Natural killer cell (primary cell): ENCODE measurements at places on chromosomes 1 and 21.

DNA sequence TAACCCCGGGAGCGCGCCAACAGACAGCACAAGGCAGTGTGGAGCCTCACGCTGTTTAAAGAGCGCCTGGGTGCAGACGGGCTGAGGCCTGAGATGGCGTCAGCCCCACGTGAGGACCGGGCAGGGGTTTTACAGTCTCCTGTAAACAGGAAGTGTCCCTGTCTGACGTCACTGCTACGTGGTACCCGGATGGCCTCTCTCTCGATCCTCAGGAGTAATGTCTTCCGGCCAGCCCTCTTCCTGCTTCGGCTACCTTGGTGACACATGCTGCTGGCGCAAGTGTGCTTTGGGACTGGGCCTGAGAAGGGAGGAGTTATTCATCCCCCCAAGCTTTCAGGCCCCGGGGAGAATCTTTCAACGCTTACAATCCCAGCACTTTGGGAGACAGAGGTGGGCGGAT lies 41.2 kb downstream of the CNST start:
- no peaks in the 10 kb centered on the region for H3K36me3 ChIP-seq
- H3K4me3 ChIP-seq, result no peak overlapping the region
- H3K4me1 ChIP-seq, result peaks cover 12% of the 10 kb centered on the region
- H3K27me3 ChIP-seq, result no peaks in the 10 kb centered on the region
- no peak overlapping the region for H3K27ac ChIP-seq

GRCh38 chr1:149962039-149962647 lies 25.5 kb upstream of the MTMR11 start:
- no peak overlapping the region for H3K4me3 ChIP-seq
- DNase-seq, result no peak
- no peaks in the 10 kb centered on the region for H3K4me1 ChIP-seq
- peaks cover 32% of the 10 kb centered on the region for H3K36me3 ChIP-seq

DNA sequence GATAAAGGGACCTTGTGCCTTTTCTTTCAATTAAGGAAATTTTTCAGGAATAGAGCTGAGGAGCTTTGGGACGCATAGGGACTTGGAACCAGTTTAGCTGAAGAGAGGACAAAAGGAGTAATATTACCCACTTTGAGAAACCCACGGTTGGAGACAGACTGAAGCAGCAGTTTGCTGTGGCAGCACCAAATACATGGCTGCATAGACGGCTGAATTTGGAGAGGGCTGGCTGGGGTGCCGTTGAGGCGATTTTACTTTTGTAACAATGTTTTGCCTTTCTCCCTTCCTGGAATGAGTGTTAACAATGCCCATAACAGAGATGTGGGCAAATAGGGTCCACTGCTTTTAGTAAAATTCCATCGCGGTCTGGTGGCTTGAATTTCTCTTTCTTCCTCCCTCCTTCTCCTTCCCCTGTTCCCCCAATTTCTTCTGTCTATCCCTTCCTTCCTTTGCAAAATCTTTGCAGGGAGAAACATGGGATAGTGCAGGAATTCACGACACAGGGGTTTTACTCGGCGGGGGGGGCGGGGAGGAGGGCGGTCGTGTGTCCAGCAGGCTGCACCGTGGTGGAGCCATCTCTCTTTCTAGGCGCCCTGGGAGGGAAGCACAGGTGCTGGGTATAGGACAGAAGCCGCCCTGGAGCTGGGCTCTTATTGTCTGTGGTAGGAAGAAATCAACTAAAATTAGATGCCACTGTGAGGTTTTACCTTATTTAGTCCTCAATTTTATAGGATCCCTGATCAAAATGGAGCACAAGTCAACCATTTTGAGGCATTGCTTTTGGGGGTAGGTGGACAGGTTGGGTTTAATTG lies 6.8 kb downstream of the LHX4 start:
- peaks cover 68% of the 10 kb centered on the region for H3K27me3 ChIP-seq
- DNase-seq, result no peak
- H3K36me3 ChIP-seq, result no peaks in the 10 kb centered on the region

- H3K36me3 ChIP-seq, result no peaks in the 10 kb centered on the region
- H3K4me1 ChIP-seq, result peaks cover 22% of the 10 kb centered on the region
These were observed 25.6 kb upstream of the JUN start for GRCh38 chr1:58809325-58810010.

DNA sequence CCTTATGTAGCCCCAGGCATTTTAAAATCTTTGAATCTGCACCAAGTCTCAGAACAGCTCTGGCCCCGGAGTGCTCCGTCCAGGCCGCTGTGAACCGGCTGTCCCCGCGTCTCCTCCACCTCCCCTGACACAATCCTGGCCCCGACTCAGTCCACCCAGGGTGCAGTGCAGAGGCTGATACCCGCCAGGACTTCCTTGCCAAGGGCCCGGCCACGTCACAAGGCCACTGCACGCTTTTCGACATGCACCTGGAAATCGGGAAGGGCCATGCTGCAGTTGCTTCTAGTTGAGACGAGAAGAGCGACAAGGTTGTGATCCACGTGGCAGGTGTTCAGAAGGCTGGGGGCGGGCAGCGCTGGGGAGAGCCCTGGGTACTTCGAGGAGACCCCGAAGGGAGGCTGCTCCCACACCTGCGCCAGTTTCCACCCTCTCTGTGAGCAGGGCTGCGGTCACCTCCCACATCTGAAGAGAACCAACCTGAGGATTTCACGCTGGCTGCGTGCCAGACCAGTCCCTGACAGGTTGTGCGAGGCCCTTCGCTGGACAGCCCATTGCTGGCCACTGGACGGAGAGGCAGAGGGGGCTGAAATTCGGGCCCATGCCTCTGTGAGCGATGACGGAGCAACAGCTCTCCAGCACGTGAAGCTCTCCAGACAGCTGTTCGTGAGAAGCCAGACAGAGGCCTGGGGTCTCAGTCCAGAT lies 6.7 kb downstream of the VWA1 start:
- no peak for DNase-seq
- no peak overlapping the region for H3K4me3 ChIP-seq
- no peak overlapping the region for H3K27ac ChIP-seq
- peaks cover 10% of the 10 kb centered on the region for H3K27me3 ChIP-seq

GRCh38 chr21:45012662-45013259 lies 61.6 kb upstream of the ADARB1 start:
- H3K36me3 ChIP-seq, result no peaks in the 10 kb centered on the region
- peaks cover 5% of the 10 kb centered on the region for H3K27me3 ChIP-seq
- no peak overlapping the region for H3K27ac ChIP-seq
- H3K4me1 ChIP-seq, result no peaks in the 10 kb centered on the region
- no peak overlapping the region for H3K4me3 ChIP-seq

GRCh38 chr1:168879896-168880734 lies 151.1 kb upstream of the DPT start:
- H3K4me1 ChIP-seq, result no peaks in the 10 kb centered on the region
- no peak overlapping the region for H3K27ac ChIP-seq

- DNase-seq, result no peak
- peaks cover 17% of the 10 kb centered on the region for H3K27me3 ChIP-seq
- H3K4me3 ChIP-seq, result peak overlapping the region; percentile 23
These were observed 534 bp downstream of the KCNH1 start for GRCh38 chr1:211133393-211133835.

DNA sequence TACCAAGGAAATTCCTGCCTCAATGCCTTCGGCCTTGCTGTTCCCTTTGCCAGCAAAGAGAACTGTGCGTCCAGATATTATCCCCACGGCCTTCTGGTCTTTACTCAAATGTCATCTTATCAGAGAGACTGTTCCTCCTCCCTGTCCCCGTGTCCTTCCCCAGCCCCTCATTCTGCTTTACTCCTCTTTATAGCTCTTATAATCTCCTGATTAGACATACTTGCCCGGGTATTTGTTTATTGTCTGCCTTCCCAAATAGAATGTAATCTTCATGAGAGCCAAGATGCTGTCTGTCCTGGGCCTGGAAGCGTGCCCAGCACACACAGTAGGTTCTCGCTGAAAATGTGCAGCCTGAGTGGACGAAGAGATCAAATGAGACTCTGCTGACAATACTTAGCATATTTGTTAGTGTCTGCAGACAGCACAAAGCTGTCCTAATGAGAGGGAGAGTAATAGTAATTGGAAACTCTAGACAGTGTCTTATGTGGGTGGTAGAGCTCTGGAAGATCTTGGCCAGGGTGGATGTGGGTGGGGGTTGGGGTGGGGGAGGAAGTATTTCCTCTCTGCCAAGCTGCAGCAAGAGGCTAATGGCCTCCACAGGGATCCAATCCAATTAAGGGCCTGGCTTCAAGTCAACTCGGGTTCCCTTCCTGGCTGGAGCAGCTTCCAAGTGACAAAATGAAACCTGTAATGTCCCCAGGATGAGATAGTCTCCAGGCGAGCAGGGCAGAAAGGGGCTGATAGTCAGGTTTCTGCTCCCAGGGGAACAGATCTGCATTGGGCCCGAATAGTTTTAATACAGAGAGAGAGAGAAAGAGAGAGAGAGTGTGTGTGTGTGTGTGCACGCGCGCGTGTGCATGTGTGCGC lies 9.5 kb upstream of the CLIC4 start:
- no peak for DNase-seq
- no peaks in the 10 kb centered on the region for H3K4me1 ChIP-seq
- H3K27me3 ChIP-seq, result no peaks in the 10 kb centered on the region
- no peaks in the 10 kb centered on the region for H3K36me3 ChIP-seq

GRCh38 chr1:56133522-56134472 lies 445.6 kb downstream of the PLPP3 start:
- no peak overlapping the region for H3K4me3 ChIP-seq
- H3K36me3 ChIP-seq, result no peaks in the 10 kb centered on the region
- H3K27me3 ChIP-seq, result no peaks in the 10 kb centered on the region
- no peak overlapping the region for H3K27ac ChIP-seq
- no peaks in the 10 kb centered on the region for H3K4me1 ChIP-seq
- DNase-seq, result no peak

GRCh38 chr1:66860529-66860928 lies 59.5 kb upstream of the INSL5 start:
- no peaks in the 10 kb centered on the region for H3K27me3 ChIP-seq
- no peak overlapping the region for H3K27ac ChIP-seq
- DNase-seq, result no peak
- H3K4me3 ChIP-seq, result no peak overlapping the region

DNA sequence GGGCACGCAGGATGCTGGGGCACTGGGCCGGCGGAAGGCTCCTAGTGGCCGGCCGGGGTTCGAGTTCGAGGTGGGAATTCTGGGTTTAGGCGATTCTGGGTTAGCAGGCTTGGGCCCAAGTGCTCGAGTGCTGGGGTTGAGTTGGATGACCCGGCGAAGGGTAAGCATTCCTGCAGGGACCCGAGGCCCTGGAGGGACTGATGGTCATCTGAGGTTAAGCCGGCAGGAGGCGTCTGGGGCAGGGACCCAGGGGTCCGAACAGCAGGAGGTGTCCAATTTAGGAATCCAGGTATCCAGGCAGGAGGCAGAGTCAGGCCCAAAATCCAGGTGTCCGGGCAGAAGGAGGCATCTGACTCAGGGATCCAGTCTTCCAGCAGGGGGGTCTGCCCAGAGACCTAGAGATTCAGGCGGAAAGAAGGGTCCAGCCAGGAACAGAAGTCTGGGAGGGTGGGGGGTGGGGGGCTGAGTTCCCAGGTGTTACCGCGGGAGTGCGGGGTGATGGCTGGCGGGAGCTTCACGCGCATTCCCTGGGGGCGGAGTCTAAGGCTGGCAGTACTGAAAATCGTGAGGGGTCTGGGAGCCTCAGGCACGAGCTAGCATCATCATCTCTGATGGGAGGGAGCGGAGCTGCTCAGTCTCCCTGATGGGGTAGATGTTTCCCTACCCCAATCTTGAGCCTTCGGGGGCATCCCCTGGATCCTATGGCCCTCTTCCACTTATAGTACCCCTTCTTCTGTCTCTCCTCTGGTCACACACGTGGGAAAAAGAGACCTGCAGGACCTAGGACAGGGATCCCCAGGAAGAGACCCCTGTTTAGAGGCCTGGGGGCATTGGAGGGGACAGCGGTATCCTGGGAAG lies 585 bp downstream of the GPR3 start:
- H3K27ac ChIP-seq, result no peak overlapping the region
- H3K4me3 ChIP-seq, result peak overlapping the region; percentile 20
- DNase-seq, result no peak
- peaks cover 23% of the 10 kb centered on the region for H3K4me1 ChIP-seq
- H3K27me3 ChIP-seq, result no peaks in the 10 kb centered on the region

DNA sequence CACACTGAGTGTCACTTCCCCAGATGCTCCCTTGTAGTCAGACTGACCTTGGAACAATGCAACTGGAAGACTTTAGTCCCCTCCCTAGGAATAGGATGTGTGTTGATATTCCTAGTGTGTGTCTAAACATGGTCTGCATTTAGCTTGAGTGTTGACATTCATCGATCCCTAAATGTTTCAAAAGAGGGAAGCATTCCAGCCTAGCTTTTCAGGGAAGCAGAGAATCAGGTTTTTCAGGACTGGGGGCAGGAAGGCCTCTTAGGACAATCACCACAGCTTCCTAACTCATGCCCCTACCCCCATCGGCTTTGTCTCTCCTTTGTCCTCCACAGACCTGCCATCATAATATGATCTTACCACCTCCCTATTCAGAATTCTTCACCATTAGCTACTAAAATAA lies 43.4 kb downstream of the NMNAT2 start:
- no peaks in the 10 kb centered on the region for H3K4me1 ChIP-seq
- H3K36me3 ChIP-seq, result no peaks in the 10 kb centered on the region
- H3K27ac ChIP-seq, result no peak overlapping the region
- H3K4me3 ChIP-seq, result no peak overlapping the region
- DNase-seq, result no peak

DNA sequence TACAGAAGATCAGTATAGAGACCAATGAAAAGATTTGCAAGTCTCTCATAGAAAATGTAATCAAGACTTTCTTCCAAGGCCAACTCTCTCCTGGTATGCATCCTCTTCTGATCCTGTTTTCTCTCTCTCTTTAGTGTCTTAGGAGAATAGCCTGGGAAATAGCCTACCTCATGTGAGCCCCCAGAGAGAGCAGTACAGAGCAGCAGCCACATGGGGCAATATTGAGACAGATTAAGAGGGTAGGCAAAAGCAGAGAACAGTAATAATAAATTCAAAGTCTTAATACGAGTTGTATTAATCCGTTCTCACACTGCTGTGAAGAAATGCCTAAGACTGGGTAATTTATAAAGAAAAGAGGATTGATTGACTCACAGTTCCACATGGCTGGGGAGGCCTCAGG lies 61.4 kb downstream of the RNASEL start:
- H3K27me3 ChIP-seq, result peaks cover 4% of the 10 kb centered on the region
- H3K36me3 ChIP-seq, result no peaks in the 10 kb centered on the region
- no peak overlapping the region for H3K4me3 ChIP-seq
- no peak for DNase-seq
- no peaks in the 10 kb centered on the region for H3K4me1 ChIP-seq
